ENCODE measurements at places on chromosomes 1 and 21. TPM values are rescaled to one million over a fixed set of nuclear protein-coding genes. Genes with fewer than 3 reads are reported as not detected.

- H3K4me1 ChIP-seq: no peaks in the 10 kb centered on the region
- no peak overlapping the region for H3K4me3 ChIP-seq
These were observed 807.1 kb downstream of the USP25 start for GRCh38 chr21:16536643-16537434.

GRCh38 chr1:70864302-70864701 is 183.3 kb downstream of the PTGER3 start:
- no peaks in the 10 kb centered on the region for H3K27me3 ChIP-seq
- H3K36me3 ChIP-seq: no peaks in the 10 kb centered on the region
- H3K4me1 ChIP-seq: peaks cover 19% of the 10 kb centered on the region
- no peak for DNase-seq
- H3K27ac ChIP-seq: no peak overlapping the region

DNA sequence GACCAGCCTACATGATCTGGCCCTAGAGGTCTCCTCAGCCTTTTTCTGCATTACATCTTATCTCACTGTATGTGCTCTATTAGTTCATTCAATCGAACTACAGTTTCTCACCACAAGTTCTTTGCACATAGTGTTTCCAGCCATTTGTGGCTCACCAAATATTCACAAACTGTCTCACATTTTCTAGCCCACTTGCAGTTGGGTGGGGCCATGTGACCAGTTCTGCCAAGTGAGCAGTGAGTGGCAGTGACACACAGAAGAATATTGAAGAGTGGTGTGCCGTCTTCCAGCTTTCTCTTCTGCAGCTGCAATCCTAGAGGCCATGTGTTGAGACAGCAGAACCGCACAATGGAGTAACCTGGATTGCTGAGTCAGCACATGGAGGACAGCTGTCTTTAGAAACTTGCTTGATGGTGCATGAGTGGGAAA is 103.2 kb upstream of the ZNF644 start:
- peak; percentile 60 for DNase-seq
- H3K27ac ChIP-seq: peak overlapping the region; percentile 74
- H3K36me3 ChIP-seq: no peaks in the 10 kb centered on the region
- H3K4me3 ChIP-seq: no peak overlapping the region

- peaks cover 30% of the 10 kb centered on the region for H3K27me3 ChIP-seq
- no peak for DNase-seq
- peaks cover 13% of the 10 kb centered on the region for H3K4me1 ChIP-seq
- H3K36me3 ChIP-seq: no peaks in the 10 kb centered on the region
- H3K27ac ChIP-seq: no peak overlapping the region
- H3K4me3 ChIP-seq: peak overlapping the region; percentile 36
These were observed 1.5 kb upstream of the NCAM2 start for GRCh38 chr21:20996421-20997310.

BNIPL gene
- total RNA-seq: 1.4 TPM

GRCh38 chr21:46098303-46099141 is 610 bp downstream of the COL6A2 start:
- DNase-seq: peak; percentile 37
- peak overlapping the region; percentile 73 for H3K4me3 ChIP-seq
- H3K27me3 ChIP-seq: peaks cover 13% of the 10 kb centered on the region
